ENCODE measurements at places on chromosomes 5 and 9.

DNA sequence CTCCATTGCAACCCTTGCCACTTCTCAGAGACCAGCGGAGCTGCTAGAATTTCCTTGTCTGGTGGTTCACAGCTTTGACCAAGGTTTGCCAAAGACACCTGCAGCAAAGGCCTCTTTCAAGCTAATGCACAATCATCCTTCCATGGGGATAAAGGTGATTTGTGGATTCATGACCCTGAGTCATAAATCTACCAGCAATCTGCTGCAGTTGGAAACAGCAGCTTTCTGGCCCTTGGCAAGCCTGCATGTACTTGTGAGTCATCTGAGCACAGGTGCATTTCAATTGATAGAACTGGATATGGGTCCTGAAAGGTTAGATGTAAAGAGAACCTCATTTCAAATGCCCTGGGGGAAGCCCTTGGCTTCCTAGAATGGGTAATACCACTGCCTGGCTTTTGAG, 21.6 kb upstream of the TCF7 start:
- DNase-seq: no peak

GRCh38 chr5:132491368-132492364, 1.1 kb upstream of the IRF1 start:
- peak; percentile 17 for DNase-seq

DNA sequence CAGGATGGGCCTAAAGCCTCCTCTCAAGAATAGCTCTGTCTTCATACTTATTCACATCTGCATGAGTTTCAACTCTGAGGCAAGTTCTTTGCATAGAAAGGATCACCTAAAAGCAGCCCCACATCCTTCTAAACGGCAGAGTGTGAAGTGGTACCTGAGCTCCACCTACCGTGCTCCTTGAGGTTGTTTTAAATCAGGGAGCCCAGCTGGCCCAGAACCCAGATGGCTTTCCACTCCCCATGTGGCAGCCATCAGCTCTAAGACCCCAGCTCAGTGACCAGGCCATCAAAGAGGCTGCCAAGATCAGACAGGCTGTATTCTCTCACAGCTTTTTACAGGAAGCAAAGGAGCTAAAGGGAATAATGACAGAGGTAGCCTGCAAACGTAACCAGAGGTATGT, 299.3 kb downstream of the RASEF start:
- no peak for DNase-seq

GRCh38 chr5:87136096-87136495, 131.6 kb upstream of the RASA1 start:
- no peak for DNase-seq

GRCh38 chr9:976943-977837, 735 bp downstream of the DMRT3 start:
- DNase-seq: no peak

GRCh38 chr9:120856700-120857099, 14.0 kb upstream of the PSMD5 start:
- DNase-seq: no peak

DNA sequence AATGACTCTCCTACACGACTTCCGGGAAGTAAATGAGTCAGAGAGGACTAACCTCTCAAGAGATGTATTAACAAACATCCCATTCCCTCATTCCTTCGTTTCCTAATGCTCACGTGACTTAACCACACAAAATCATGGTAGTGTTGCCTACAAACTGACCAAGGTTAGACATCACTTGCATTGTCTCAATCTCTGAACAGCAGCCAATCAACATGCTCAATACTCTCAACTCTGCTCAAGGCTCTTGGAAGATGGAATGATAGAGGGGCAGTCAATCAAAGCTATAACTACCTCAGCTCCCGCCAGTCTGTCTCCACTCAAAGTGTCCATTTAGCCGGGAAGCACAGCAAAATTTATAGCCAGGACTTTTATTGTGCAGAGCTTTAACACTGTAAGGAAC, 143.8 kb upstream of the PIK3R1 start:
- no peak for DNase-seq

DNA sequence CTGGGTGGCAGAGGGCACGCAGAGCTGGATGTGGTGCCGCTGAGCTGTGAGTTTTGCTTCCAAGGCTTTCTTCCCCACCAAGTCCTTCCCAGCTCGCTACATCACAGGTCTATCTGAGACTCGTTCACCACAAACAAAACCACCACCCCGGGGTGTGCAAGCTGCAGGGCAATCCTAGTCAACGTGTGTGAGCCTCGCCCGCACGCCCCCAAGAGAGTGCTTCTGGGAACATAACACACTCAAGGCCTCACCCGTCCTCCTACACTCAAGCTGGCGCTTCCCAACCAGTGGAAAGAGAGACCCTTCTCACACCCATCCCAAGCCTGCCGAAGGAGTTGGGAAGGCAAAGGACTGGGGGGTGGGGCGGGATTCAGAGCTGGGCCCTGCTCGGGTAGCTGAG, 10.6 kb downstream of the SNAPC4 start:
- no peak for DNase-seq

Data from effector CD4-positive, alpha-beta T cell (primary cell).